ENCODE measurements at places on chromosomes 7 and 10.

GRCh38 chr7:39753823-39754325 is 130.5 kb downstream of the RALA start:
- no peak for DNase-seq

- DNase-seq = no peak
These were observed 16.5 kb upstream of the TLX1 start for GRCh38 chr10:101114646-101115045.

- no peak for DNase-seq
These were observed 19.7 kb downstream of the TLL2 start for GRCh38 chr10:96493871-96494525.

DNA sequence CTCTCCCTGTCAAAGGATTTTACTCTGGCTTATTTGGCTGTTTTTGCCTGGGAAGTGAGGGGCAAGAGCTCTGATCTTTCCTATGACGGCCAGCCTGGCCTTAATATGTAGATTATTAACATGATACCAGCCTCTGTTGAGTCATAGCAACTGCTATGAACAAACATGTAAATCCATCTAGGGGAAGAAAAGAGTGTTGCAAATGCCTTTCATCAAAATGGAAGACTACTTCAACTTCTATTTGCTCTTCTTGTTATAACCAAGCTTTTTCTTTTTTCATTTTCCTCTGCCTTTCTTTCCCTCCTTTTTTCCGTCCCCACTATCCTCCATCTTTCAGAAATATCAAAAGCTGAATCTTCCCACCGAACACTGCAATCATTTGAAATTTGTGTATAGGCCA is 46.6 kb downstream of the BTRC start:
- DNase-seq = no peak

DNA sequence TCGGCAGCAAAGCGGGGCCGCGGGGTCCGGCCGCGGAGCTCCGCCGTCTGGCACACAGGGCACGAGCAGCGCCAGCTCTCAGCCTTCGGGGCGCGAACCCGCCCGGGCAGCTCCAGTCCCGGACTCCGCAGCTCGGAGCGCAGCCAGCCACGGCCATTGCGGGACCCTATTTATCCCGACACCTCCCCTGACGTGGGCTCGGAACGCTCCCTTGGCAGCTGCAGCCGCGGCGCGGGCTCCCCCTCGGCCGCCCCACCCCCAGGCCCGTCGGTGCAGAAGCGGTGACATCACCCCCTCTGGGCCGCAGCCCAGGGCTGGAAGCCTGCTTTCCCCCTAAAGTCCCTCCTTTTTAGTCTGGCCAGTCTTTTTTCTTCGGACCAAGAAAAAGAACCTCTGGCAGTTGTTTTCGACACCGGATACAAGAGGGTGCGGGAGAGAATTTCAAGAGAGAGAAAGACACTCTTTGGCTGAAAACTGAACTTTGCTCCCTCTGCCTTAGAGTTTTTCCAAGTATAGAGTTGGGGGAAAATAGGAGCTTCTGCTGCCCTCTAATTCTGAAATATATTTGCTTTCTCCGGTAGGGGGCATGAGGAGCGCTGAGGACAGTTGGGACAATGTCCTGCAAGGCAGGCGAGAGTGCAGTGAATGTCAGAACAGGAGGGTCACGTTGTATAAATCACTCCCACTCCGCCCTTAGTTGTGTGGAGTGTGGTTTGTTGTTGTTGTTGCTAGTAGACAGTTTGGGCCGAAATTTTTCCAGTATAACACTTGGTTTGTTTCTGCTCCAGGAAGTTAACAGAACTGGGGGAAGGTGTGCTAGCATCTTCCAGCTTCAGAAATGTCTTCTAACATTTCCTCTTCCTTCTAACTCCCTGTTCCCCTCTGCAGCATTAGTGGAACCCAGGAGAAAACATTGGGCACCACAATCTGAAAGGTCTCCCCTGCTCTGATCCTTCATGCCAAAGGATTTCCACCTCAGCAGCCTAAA is at the start of gene SFRP4:
TSS of gene SFRP4 (minus strand) at position 145 of the 988 bp plus-strand sequence. CDS start 280 bp downstream, outside the sequence.
- peak; percentile 27 for DNase-seq

DNA sequence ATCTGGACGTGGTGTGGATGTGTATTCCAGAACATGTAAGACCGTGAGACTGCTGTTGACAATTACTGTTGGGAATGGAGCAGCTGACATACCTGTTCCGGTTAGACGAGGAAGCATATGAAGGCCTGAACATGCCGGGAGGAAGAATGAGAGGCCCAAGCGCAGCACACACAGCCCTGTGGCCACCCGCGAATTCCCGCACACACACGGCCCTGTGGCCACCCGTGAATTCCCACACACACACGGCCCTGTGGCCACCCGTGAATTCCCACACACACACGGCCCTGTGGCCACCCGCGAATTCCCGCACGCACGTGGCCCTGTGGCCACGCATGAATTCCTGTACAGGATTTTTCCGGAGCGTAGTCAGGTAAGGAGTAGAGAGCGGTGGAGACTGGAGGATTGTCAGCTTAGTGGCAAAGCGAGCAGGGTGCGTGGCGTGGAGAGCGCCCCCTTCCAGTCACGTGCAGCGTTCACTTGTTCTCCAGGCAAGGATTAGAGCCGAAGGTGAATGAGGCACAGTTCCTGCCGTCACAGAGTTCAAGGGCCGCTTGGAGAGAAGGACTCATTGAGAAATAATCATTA is 9.5 kb upstream of the SUN1 start:
- no peak for DNase-seq

- DNase-seq = no peak
These were observed 34.7 kb downstream of the ARL4A start for GRCh38 chr7:12722136-12722535.

- no peak for DNase-seq
These were observed 30.6 kb downstream of the APBB1IP start for GRCh38 chr10:26468700-26469099.

DNA sequence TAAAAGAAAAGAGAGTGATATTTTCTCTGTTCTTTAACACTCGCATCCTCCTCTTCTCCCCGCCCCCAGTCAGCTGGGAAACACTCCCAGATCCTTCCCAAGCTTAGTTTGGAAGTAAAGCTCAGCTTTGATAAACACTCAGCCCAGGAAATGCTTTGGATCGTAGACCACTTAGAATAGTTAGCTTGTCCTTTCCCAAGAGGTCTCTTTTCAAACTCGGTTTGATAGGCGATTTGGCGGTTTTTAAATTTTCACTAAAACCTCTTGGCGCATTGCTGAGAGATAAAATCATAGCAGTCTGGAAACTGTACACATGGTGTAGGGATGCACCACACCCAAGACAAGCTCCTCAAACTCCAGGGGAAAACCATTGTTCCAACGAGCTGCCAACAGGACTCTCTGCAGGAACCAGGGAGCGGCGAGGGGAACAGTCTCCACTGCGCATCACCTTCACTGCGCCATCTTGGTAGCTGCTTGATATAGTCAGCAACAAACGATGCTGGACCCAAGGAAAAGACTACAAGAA is 22.3 kb downstream of the SMURF1 start:
- DNase-seq = peak; percentile 32

GRCh38 chr10:47295411-47295810 is 4.6 kb upstream of the GDF10 start:
- no peak for DNase-seq

GRCh38 chr10:69061305-69062161 is 26.4 kb upstream of the SRGN start:
- peak; percentile 98 for DNase-seq

GRCh38 chr10:114881417-114881816 is 56.6 kb upstream of the TRUB1 start:
- DNase-seq = no peak

DNA sequence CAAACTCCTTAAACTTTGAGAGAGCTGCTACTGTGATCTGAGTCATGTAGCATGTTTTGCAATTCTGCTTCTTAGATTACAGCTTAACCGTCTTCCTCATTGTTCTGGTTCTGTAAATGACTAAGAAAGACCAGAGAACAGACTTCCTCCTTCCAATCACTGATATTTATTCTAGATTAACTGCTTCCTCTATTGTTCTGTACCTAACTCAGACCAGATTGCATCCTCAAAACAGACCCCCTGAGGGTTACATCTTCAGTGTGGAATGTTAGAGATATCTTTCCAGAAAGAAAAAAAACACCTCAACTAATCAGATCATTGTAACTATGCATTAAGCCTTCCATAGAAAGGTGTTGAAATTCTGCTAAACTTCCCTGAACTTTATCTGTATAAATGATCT is 5.7 kb upstream of the PIP start:
- DNase-seq = no peak

- DNase-seq = no peak
These were observed 78.8 kb upstream of the VOPP1 start for GRCh38 chr7:55651057-55651456.

DNA sequence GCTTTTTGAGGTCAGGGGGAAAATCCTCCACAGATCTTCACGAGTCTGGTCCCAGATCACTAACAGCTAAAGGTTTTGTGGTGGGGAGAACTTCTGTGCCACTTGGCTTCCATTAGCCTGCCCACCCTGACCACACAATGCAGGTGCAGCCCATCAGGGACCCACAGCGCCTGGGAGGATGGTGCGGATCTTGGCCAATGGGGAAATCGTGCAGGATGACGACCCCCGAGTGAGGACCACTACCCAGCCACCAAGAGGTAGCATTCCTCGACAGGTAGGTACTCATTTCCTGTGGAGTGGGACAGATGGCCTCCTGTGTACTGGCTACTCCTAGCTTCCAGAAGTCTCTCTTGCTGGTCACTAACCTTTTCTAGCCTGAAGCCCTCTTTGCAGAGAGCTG is 1.5 kb downstream of the FAM241B start:
- DNase-seq = no peak

- no peak for DNase-seq
These were observed 9.5 kb upstream of the ASAH2 start for GRCh38 chr10:50260791-50261281.

- DNase-seq = no peak
These were observed 33.3 kb downstream of the CASP7 start for GRCh38 chr10:113712755-113713639.

DNA sequence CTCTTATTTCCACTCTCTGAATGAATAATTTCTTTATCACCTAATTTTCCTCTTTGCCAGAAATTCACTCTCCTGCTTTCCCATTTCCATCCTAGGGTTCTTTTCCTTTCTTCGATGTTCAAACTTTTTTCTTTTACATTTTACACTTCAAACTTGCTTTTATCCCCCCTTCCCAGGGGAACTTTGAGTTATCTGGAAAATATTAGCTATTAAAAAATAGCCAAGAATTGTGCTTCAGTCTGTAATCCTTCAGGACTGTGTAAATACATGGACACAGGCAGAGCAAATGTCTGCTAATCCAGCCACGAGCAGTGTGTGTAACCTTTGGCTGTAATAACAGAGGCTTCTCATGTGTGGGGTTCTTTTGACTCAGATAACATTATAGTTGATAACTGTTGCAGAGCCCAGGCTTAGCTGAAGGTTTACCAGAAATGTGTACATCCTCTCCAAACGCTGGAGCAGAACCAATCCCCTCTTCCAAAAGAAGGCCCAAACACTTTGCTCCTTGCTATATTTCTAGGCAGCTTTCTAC is 4.6 kb downstream of the ASB4 start:
- DNase-seq = no peak

DNA sequence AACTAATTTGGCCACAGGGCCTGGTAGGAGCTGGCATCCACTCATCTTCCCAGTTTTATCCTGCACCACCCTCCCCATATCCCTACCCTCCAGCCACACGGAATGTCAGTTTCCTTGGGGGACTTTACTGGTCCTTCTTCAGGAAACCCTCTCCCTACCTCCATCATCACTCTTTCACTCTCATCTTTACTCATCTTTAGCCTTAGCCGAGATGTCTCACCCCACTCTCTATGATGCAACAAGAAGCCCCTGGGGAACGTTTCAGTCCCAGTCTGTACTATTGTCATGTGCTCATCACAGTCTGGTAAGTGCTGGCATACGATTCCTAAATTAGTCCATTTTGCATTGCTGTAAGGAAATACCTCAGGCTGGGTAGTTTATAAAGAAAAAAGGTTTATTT is 34.9 kb upstream of the TMEM248 start:
- no peak for DNase-seq

- DNase-seq = peak; percentile 22
These were observed 246.7 kb downstream of the ETV1 start for GRCh38 chr7:13742811-13743210.

- peak; percentile 32 for DNase-seq
These were observed 61.0 kb downstream of the ARHGAP12 start for GRCh38 chr10:31867646-31868045.

- no peak for DNase-seq
These were observed 36.9 kb downstream of the WASL start for GRCh38 chr7:123711832-123712293.

- DNase-seq = peak; percentile 89
These were observed 182.9 kb downstream of the HTR7 start for GRCh38 chr10:90674928-90675327.

DNA sequence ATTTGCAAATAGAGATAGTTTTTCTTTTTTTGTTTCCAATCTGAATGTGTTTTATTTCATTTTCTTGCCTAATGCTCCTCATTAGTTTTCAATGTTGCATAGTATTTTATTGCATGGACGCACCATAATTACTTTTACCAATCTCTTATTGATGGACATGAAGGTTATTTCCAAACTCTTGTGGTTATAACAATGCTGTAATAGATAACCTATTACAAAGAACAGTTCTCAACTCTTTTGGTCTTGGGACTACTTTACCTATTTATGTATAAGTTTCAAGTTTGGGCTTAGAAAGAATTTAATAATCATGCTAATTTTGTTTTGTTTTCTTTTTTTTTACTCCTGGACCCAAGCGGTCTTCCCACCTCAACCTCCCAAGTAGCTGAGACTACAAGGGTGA is 7.0 kb downstream of the SHLD2 start:
- DNase-seq = no peak

DNA sequence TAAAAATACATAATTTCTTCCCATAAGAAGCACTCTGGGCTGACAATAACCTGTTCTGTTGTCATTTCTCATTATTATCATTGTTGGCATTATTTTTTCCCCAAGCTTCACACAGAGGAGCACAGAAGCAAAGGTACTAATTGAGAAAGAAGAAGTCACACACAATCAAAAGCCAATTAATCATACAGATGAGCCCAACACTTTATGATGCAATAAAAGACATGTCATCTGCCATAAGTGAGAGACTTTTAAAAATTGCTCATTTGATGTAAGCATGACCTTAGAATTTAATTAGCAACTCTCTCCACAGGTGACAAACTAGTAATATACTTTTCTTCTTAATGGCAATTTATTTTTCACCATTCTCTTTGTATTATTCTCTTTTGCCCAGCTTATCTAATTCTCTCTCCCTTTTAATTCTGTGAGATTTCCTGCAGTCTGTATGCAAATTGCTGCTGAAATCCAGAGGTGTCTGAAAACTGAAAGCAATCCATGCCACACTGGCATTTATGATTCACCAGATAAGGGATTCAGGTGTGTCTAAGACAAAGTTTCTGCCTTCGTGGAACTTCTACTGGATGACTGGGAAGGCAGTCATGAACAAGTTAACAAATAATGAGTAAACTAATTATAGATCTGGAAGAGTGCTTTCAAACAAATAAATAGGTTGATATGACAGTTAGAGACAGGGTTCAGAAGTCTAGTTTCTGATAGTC is 203.5 kb downstream of the CHCHD3 start:
- no peak for DNase-seq

Measured in EL (cell line).